Esophagus squamous epithelium (tissue), 5 donors: ENCODE measurements at places on chromosomes 13 and 19.

- no peak for DNase-seq
Measured at GRCh38 chr13:113862931-113863523, 849 bp downstream of the GAS6 start.

GRCh38 chr13:48626077-48626449 lies 27.7 kb upstream of the CYSLTR2 start:
- DNase-seq: no peak

- no peak for DNase-seq
Measured at GRCh38 chr13:47845981-47846380, 155.1 kb downstream of the SUCLA2 start.

DNA sequence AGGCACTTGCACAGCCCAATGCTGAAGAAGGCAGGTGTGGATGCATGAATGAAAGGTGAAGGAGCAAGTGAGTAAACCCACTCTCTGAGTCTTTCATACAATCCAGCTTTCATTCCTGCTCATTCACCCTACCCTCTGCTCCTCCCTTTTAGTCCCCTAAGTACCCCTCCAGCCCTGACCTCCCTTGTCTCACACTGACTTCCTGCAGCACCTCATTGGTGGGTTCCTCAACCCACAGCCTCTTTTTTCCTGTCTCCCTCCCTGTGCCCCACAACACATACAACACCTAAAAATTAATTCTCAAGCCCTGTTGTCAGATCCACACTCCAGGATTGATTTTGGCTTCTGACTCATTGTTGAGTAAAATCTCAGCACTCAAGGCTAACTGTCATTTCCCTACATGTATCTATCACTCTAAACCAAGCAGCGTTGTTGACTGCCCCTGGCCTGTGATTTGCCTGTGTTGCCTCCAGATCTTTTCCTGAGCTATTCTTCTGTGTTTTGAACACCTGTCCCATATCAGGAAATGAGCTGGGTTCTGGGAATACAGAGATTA lies 177.3 kb upstream of the SERP2 start:
- no peak for DNase-seq

- no peak for DNase-seq
Measured at GRCh38 chr13:73081256-73081915, 22.6 kb downstream of the KLF5 start.

DNA sequence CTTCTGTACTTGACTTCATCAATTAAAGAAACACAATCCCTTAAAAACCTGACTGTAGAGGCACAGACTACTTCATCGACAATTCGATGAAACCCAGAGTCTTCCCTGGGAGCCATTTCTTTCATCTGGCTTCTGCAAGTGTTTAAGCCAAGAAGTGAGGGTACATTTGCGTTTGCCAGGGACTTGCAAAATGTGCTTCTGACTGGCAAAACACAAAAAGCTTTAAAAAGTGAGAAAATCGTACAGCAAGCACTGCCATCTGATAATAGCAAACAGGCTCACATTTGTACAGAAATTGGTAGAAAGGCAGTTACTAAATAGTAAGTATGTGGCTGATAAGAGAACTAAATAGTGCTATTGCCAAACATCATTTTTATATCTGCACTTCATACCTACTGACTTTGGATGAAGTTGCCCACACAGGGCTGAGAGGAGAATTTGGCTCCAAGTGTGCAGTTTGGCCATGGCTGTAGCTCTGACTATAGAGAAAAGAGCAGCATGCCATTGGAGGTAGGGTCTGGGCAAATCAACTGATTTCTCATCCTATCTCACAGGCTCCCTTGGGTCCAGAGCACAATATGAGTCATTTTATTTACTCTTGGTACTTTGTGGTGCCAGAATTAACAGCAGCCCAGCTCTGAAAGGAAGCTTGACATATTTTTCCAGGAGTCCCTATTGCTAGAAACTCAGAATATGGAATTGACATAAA lies 358.1 kb downstream of the OXGR1 start:
- no peak for DNase-seq

DNA sequence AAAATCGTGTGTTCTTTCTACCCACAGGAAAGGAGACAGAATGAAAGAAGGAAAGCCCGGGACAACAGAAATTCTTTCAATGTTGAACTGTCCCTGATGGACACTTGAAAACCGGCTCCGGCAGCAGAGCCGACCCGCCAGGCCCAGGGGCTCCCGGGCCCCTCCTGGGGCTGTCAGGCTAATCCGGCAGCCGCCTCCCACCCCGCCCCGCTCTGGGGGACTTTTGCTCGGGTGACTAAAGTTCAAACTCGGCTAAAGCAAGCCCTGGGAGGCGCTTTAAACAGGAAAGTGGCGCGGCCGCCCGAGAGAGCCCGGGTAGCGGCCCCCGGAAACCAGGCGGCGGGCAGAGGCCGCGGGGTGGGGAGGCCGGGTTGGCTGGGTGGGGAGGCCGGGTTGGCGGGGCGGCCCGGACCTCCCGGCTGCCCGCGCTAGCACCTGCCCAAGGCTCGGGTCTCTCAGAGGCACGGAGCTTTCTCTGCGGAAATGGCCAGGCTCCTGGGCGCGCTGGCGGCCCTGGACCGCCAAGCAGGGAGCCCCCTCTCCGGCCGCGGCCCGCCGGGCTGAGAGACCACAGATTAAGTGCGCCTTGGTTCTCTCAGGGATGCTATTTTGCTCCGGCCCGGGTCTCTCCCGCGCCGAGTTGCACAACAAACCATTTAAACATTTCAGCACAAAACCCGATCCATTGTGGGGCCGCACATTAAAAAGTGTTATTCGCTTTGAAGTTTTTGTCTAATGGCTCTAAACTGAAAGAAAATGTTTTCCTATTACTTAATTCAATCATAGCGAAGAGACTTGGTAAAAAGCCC lies 2.6 kb upstream of the GSX1 start:
- no peak for DNase-seq

DNA sequence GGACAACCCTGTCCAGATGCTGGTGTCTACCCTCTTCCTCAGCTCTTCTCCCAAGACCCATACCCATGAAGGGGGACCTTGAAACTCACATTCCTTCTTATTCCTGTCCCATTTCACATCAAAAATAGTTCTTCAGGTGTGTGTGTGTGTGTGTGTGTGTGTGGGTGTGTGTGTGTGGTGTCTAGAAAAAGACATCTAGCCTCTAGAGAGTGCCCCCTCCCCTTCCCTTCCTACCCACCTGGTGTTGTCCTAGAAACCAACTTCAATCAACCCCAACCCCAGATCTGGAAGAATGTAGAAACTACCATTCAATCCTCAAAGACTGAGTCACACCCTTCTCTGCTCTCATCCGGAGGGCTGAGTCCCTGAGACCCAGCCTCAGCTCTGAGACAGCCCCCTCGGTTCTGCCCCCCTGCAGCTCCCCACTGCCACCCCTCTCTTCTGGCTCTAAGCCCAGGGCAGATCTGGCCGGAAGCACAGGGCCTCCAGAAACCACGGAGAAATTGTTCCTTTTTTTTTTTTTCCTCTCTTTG lies 3.5 kb downstream of the KCNN4 start:
- DNase-seq: no peak

DNA sequence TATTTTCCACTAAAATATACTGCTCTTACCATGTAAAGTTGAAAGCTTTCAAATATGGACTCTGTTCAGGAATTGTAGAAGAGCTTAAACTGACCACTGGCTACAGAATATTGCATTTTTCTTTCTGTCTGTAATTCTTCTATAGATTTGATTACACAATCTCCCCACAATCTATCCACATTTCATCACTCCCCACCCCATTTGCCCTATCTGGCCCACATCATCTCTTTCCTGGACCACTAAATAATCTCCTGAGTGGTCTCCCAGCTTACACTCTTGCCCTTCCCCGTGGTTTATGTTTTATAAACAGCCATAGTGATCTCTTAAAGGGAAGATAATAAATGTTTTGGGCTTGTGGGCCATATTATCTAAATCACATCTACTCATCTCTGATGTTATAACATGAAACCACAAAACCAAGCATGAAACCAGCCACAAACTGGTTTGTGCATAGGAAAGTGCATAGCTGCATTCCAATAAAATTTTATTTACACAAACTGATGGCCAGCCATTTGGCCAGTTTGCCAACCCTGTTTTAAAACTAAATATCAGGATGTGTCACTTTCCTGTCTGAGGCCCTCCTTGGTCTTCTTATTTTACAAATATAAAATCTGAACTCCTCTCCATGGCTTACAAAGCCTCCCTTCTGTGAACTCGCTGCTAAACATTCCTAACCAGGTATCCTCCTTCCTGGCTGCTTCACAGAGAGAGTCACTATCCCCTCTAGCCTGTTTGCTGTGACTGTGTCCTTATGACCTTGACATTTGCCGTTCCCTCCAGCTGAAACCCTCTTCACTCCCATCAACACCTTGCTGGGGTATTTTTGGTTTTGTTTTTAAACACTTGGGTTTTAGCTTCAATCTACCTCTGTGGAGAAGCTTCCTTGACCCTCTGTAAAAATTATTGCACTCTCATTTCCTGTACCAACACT lies 500.9 kb downstream of the GPC6 start:
- no peak for DNase-seq

GRCh38 chr19:18349524-18350128 lies 9.2 kb downstream of the PGPEP1 start:
- no peak for DNase-seq

GRCh38 chr13:98279473-98280175 lies 102.6 kb upstream of the RNF113B start:
- DNase-seq: no peak

GRCh38 chr19:42253245-42254088 lies 1.5 kb downstream of the ERF start:
- DNase-seq: no peak

DNA sequence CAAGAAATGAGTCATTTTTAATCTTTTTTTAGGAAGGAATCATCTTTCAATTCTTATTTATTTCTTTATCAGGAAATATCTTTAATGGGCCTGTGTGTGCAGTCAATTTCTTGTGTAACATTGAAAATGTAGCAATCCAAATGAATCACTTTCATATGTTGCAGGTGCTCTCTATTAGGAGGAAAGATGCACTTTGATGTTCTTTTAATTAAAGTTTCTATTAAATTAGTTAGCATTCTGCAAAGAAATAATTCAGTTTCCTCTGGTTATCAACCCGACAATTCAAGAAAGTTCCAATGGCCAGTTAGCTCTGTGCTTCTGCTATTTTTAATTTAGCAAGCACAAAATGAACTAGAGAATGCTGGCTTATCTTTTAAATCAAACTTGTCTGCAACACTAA lies 212.0 kb downstream of the PCDH17 start:
- DNase-seq: no peak

DNA sequence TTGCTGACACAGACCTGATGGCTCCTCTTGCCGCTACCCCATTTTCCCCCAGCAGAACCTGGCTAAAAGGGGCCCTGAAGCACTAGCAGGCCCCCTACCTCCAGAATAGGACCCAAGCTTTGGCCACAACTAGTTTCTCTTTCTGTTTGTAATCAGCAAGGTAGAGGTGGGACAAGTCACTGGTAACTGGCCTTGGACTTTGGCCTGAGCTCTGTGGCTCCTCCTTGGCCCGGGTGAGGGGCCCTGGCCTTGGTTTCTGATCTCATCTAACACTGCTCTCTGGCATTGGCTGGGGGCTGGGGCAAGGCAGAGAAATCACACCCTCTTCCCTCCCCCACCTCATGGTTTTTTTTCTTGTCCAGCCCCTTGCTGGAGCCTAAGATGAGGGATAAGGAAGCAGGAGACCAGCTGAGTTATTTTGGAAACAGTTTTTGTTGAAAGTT lies 2.1 kb downstream of the CALM3 start:
- DNase-seq: no peak
